Amniotic stem cell (primary cell): ENCODE measurements at places on chromosomes 11 and 22.

DNA sequence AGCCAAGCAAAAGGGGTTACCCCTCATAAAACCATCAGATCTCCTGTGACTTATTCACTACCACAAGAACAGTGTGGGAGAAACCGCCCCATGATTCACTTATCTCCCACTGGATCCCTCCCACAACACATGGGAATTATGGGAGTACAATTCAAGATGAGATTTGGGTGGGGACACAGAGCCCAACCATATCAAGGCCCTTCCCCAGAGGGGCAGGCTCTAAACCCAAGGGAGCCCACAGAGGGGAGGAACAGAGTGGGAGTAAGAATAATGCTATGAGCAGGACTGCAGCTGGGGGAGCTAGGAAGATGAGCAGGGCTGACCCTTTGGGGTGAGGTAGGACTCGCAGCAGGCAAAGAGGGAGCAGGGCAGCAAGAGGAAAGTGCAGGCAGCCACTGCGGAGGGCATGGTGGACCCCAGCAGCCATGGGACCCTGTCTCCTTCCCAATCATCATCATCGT, 59.3 kb downstream of the CD82 start:
- DNase-seq, result no peak

DNA sequence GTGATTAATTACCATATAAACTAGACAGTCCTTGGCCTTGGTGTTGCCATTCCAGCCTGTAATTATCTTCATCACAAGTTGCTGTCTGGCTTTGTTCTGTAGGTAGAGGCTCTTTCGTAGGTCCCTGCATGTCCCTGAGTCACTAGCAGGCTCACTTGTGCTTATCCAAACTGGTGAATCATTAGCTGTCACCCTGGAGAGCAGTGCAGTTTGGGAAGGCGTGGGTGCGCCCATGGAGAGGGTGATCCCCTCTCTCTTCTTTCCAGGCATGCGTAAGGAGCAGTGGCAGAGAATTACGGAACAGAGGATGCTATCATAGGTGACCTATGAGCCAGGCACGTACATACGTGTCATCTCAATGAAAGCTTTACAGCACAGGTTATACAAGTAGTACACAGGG, 11.0 kb upstream of the EHF start:
- DNase-seq, result no peak

DNA sequence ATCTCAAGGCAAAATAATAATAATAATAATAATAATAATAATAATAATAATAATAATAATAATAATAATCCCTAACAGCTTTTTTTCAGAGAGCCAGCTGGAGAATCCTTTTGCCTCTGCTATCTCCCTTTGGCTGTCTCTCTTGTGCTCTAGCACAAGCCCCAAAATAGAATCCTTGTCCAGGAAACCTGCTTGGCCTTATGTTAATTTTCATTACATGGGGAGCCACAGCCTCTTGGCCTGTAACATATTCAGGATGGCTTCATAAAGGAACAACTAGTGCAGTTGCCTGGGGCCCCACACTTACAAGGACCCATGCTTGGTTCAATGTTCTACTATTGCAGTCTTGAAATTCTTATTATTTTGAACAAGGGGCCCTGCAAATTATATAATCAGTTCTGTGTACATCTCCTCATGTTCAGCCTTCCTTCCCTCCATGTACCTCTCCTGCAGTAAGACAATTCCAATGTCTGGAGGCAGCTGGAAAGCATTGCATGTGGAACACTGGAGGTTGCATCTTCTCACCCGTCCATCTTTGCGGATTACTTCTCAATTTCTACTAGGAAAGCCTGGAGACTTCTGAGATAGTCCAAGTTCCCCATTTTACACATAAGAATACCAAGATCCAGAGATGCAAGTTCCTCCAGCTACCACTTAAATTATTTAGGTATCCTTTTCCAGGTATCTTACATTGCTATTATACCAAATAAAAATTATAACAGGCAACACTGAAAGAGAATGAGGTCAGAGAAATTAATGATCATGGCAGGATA, 37.8 kb upstream of the SORL1 start:
- no peak for DNase-seq

DNA sequence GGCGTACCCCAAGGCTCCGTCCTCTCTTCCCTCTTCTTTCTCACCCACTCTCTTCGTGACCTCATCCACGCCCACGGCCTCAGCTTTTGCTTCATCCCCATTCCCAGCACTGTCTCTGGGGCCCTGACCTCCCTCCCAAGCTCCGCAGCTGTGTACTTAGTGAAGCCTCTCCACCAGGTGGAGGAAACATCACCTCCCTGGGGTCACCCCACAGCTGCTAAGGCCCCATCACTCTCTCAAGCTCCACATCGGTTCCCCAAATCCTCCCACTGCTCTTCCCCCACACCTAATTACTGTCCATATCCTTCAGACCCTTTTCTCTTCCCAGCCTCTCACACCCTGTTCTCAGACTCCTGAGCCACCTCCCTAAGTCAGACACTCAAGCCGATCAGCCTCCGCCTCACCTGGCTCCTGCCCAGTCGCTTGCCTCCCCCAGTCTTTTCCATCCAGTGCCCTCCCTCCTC, 7.9 kb upstream of the SYT7 start:
- no peak for DNase-seq

- DNase-seq, result no peak
Observed at GRCh38 chr22:19892925-19893324, 38.3 kb upstream of the GNB1L start.

GRCh38 chr11:42043312-42043711, 583.9 kb upstream of the LRRC4C start:
- DNase-seq, result no peak

- peak; percentile 24 for DNase-seq
Observed at GRCh38 chr11:94557421-94557820, 9.7 kb upstream of the PIWIL4 start.

DNA sequence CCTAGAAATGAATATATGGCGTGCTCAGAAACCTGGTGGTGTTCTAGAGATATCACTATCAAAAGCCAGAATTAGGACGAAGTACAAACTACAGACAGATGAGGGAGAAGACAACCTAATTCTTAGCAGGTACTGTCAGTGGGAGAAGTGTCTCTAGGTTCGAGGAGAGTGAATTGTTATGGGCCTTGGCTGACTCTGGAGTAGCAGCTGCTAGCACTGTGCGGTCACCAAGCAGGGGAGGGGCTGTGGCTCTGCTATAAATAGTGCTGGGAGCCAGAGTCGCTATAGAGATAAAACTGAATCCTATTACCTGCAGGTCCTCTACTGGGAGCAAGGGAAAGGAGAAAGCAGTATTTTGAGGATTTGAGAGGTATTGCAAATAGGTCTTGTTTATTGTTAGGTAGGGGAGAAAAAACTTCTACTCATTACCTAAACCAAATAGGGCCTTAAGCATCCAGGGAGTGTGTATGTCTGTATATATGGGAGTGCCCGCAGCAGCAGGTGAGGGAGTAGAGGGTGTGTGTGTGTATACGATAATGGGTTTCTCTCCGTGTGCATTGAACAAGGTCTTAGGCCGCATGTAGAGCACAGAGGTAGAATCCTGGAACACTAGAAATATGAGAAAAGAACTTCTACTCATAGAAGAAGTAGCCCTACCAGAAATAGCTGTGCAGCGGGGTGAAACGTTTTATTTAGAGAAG, 2.2 kb downstream of the MADD start:
- DNase-seq, result no peak

GRCh38 chr22:46596032-46596441, 24.1 kb upstream of the GRAMD4 start:
- DNase-seq, result no peak

DNA sequence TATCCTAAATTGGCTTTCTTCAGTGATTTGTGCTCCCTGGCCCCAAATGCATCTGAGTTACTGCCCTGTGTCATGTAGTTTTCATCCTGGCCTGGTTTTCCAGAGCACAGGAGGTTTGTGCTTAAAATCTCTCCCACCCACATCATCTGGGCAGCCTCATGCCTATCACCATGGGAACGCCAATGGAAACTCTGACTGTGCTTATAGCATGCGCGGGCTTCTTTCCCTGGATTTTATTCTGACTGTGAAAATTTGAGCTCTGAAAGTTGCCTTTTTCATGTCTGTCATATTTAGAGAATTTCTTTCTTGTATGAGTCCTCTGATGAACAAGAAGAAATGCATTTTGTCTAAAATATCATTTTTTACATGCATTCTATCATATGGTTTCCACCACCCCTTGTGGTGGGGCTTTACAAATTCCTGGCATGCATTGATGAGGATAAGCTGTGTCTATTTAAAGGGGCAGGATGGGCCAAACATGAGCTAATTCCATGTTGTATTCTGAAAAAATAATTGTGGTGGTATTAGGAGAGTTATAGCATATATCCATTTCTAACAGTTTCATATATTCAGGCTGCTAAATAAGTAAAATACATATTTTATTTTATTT, 55.1 kb downstream of the IRAG1 start:
- peak; percentile 37 for DNase-seq

DNA sequence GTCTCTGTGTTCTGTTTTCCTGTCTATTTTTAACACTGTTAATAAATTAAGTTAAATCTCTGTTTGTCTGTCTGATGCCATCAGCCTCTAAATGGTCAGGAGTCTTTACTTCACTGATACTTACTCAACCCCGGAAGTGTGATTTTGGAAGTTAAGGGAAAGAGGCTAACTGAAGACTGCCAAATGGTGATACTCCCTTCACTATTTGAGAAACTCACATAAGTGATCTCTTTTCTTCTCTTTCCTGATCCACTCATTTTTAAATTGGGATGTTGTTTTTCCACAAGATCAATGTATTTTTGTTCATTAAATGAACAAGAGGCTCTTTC, 389 bp upstream of the CASP12 start:
- DNase-seq, result no peak

DNA sequence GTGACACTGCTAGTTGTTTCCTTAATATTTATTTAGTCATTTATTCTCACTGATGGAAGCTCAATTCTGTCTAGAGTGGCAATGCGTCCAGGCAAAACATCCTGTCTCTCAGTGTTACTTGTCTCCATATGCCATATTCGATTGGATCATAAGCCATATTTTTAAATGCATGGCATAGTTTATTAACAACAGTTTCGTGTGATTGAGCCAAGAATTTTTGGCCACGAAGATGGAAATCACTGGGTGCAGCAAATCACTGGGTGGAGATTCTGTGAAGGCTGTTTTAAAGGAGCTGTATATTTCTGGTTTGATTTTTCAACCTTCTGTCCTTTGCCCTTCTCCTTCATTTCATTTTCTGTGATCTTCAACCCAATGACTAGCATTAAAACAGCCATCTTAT, 205.2 kb downstream of the JRKL start:
- DNase-seq, result no peak
